Upper lobe of left lung (tissue), 6 donors: ENCODE measurements at places on chromosomes 5 and 9. TPM values are rescaled to one million over a fixed set of nuclear protein-coding genes. Genes with fewer than 3 reads are reported as not detected.

- DNase-seq, result no peak
Measured at GRCh38 chr9:33684831-33685230, 110.5 kb upstream of the PRSS3 start.

The MAMDC4 gene
- total RNA-seq, result 18.9 TPM

DNA sequence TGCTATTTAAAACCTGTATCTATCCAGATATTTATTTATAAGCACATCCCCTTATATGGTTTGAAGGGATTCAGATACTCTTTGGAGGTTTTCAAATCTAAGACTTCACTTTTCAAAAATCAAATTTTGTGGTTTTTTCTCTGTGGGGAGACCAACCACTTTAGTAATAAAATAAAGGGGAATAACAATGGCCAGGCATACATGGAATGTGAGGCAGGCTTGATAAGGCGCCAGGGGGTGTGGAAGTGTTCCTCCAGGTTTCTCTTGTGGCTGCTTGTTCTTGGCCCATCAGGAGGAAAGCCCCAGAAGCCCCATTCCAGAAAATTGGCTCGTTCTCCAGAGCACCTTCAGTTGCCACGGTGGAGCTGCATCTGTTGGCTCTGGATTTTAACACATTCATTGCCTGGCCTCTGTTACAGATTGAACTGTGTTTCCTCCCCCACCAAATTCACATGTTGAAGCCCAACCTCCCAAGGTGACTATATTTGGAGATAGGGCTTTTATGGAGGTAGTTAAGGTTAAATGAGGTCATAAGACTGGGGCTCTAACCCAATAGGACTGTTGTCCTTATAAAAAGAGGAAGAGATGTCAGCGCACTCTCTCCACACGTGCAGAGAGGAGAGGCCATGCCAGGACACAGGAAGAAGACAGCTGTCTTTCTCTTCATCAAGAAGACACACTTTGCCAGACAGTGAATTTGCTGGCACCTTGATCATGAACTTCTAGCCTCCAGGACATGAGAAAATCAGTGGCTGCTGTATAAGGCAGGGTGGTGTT, 195.9 kb downstream of the TMEM38B start:
- DNase-seq, result no peak

- DNase-seq, result no peak
Measured at GRCh38 chr5:16975950-16976624, 40.0 kb upstream of the MYO10 start.

- no peak for DNase-seq
Measured at GRCh38 chr9:69317081-69317480, 7.9 kb upstream of the ENTREP1 start.

DNA sequence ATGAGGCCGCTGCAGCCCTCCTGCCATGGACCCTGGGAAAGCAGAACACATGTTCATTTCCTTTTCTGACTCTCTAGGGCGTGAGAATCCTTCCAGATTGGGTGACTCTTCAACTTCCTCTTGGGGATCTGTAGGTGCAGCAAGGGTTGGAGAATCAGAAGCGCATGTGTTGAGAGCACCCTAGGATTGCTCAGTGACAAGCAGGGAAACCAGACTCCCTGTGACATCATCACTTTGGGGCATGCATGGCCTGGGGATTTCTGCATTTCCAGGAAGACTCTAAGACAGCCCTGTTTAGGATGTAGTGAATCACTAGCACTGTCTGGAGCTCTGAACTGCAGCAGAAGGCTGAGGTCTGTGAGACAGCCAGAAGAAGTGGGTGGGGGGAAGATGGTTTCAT, 15.1 kb upstream of the LCP2 start:
- no peak for DNase-seq

The FOXD4 gene
- 2.6 TPM for total RNA-seq

DNA sequence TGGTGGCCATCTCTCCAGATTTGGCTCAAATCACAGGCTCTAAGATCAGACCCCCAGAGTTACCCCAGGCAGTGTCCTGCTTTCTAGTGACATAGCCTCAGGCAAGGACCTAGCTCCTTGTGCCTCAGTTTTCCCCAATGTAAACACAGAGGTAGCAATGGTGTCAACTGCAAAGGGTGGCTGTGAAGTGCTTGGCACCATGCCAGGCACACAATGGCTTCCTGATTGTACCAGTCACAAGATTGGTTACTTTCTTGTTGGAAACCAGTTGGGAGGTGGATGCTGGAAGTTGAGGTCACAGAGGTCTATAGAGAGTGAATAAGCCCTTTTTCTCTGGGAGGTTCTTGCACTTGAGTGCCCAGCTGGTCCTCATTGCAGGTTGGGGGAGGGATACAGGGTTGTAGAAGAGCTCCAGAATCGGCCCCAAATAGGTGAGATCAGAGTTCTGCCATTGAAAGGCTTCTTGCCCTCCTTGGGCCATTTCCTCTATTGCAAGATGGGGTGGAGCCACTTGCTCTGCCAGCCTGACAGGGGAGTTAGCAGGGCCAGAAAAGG, 2.3 kb downstream of the STKLD1 start:
- DNase-seq, result no peak

GRCh38 chr5:149614034-149614907, 33.0 kb downstream of the ARHGEF37 start:
- DNase-seq, result no peak

The ASPN gene
- total RNA-seq, result 5.8 TPM

The ANKRD33B gene
- total RNA-seq, result 8.0 TPM
